ENCODE measurements at places on chromosomes 3 and 15.

DNA sequence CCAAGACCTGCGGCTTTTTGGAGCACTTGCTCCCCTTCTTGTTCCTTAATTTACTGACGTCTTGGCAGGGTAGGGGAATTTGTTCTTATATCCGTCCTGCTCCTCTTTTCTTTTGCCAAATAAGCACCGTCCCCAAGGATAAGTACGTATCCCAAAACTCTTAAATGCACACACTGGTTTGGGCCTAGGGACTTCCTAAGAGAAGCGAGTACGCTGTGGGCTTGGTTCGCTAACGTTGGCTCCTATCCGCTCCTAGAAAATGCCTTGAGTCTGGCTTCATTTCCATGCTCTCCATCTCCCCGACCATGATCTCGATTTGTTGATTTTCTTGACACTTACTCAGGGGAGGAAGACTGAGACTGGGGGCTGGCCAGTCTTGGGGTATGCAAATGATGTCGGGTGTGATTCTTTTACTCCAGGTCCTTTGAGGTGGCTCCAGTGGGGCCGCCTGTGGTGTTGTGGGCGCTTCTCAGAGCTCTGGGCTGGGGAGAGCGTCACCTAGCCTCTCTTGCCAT, 1.3 kb downstream of the MYRIP start:
- DNase-seq = no peak

- DNase-seq = no peak
Measured at GRCh38 chr3:111737706-111738086, 121.4 kb upstream of the PHLDB2 start.

DNA sequence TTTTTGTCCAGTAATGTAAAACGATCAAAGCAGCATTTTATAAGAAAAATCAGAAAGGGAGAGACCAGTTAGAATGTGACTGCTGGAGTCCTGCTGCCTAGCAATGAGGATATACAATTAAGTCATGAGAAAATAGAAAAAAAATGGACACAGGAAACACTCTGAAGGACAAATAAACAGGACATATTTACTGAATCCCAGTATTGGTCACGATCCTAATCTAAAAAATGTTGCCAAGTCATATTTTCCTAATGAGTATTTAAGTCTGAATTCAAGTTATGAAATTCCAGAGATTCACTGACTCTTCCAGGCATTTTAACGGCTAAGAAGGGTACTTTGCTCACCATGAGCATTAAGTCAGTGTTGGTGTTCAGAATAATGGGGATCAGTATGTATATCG, 154.3 kb upstream of the CCDC54 start:
- no peak for DNase-seq

DNA sequence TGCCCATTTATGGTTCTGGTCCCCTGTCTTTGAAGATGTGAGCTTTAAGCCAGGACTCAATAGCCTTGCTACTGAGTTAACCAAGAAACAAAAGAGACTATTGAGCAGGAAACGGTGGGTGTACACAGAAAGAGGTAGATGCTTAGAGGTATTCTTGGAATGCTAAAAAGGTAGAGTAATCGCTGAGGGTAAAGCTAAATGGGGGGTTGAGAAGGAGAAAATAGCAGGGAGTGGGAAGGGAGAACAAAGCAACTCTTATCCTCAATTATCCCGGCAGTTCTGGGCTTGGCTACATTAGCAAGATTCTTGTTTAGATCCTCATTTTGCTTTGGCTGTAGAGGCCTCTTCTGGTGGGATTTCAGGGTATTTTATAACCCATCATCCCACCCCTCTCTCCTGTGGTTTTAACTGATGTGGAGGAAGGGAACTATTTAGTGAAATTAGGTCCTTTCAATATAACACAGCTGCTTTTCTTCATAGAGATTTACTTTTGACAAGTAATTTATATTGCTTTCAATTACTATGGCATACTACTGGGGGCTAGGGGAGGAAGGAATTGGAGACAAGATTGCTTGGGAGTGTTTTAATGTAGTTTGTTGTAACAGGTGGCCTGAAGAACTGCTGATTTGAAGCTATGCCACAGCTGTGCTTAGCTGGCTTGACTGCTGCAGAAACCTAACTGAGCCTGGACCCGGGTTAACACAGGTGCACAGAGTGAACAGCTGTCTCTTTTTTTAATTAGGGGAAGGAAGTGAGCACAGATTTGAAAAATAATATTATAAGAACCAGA, 234.3 kb upstream of the CCDC54 start:
- DNase-seq = no peak

DNA sequence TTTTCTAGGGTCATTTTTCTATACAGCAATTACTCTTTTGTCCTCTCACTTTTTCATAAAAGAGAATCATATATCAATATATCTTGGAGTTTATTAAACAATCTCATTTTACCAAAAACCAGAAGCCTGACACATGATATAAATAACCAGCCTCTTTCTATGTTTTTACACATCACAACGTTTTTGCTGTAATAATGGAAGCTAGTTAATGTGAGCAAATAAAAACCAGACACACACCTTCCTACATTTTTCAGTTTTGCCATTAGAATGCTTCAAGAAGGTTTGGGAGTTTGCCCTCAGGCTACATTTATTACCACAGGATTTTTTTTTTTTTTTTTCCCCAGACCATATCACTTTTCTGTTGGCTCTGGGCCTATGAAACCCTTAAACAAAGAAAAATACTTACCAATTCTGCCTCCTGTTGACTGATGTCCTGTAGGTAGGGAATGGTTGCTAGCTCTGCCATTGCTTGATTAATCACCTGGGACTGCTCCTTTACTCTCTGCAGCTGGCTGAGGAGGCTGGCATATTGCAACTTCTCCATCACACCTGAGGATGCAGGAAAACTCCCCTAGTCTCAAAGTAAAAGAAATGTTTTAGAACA, 165.5 kb downstream of the ECT2 start:
- DNase-seq = no peak

DNA sequence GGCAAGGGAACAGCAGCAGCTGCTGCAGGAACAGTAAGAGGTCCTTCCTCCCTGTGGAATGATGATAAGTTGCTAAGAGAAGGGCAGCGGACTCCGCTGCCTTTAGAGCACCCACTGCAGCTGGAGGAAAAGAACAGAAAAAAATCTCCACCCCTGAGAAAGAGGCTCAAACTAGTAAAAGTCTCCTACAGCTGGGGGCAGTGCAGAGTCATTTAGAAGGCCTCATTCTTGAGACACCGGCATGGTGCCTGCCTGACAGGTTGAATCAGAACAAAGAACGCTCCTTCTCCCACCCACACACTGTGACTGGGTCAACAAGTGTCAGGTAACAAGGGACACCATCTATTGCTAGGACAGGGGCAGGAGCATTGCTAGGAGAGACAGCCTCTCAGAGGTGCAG, 188.4 kb downstream of the ABHD5 start:
- DNase-seq = peak; percentile 49

GRCh38 chr3:73683706-73684105, 59.0 kb upstream of the PDZRN3 start:
- DNase-seq = peak; percentile 30

- no peak for DNase-seq
Measured at GRCh38 chr3:64141476-64141875, 83.8 kb downstream of the PRICKLE2 start.

- no peak for DNase-seq
Measured at GRCh38 chr3:46699676-46700523, 1.3 kb upstream of the TMIE start.

GRCh38 chr3:45509038-45509767, 85.3 kb upstream of the LIMD1 start:
- DNase-seq = peak; percentile 7

DNA sequence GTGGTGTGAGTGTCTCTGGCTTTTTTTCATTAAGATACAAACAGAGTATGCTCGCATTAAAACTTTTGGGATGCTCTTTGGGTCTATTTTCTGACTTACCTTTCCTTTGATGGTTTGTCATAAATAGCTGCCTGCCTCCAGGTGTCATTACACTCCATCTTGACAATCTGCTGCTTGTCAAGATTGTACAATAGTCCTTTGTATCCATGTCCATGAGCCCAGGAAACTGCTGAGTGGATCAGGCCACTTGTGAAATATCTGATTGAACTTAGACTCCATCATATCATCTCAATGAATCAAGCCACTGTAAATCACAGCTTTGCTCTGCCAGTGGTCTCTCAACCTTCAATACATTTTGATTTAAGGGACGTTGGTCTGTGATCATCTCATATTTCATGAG, 135.2 kb downstream of the ECT2 start:
- DNase-seq = no peak

Data from WERI-Rb-1 (cell line).